ENCODE measurements at places on chromosomes 13 and 19.
A peak's percentile ranks its signal among the peaks of the same experiment; 100 is the strongest.

DNA sequence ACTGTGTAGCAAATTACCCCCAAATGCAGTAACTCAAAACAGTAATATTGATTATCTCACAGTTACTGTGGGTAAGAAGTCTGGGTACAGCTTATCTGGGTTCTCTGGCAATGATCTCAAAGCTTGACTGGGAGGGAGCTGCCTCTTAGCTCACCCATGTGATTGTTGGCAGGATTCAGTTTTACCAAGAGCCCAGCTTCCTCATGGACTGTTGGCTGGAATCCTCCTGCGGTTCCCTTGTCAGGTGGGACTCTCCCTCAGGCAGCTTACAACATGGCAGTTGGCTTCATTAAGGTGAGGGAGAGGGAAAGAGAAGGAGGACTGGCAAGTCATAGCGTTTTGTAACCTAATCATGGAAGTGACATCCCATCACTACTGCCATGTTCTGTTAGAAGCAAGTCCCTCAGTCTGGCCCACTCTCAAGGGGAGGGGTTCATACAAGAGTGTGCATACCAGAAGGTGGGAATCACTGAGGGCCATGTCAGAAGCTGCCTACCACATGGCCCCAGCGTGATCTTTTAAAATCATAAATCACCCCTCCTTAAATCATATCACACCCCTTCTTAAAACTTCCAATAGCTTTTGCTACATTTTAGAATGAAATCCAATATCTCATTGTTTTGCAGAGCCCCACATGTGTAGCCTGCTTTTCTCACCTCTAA, 108.1 kb downstream of the OLFM4 start:
- no peak for DNase-seq

- no peak for DNase-seq
Observed at GRCh38 chr13:44810061-44810840, 179.0 kb downstream of the NUFIP1 start.

DNA sequence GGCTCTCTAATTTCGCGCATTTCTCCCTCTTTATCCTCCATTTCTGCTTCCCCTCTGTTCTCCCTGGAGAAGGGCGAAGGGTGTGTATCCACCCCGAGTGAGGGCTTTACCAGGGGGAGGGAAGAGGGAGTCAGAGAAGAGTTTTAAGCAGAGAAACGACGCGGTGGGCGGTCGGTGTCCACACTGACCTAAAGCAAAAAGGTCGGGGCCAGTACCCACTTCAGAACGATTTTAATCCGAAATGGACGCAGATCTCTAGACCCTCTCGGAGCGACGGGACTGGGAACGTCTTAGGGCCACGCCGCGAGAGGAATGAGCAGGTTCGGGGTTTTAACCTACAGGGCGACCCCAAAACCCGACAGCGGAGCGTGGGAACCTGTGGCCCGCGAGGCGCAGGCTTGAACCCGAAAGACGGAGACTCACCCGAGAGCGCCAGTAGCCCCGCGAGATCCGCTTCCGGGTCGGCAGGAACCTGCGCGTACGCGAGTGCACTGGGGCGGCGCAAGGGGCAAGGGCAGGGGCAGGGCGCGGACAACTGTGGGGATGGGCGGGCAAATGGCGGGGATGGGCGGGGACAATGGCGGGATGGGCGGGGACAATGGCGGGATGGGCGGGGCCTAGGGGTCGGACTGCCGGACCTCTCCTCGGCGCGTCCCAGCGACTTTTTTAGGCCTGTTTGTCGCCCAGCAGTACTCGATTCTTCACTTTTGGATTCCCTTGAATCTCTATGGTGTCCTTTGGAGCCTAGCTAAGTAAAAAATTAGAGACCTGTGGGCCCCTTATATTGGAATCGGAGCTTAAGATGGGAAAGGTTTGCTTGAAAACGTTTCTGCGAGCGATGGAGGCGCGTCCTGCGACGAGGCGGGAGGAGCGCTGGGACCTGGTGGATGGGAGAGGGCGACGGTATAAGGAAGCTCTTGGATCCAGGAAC, at the start of gene ZNF677:
Gene ZNF677, minus strand, starts transcription at position 463 of the 931 bp plus-strand sequence. CDS start 3,323 bp downstream, outside the sequence.
- DNase-seq = peak; percentile 93

- DNase-seq = no peak
Observed at GRCh38 chr19:39401549-39402345, 4.9 kb upstream of the ZFP36 start.

DNA sequence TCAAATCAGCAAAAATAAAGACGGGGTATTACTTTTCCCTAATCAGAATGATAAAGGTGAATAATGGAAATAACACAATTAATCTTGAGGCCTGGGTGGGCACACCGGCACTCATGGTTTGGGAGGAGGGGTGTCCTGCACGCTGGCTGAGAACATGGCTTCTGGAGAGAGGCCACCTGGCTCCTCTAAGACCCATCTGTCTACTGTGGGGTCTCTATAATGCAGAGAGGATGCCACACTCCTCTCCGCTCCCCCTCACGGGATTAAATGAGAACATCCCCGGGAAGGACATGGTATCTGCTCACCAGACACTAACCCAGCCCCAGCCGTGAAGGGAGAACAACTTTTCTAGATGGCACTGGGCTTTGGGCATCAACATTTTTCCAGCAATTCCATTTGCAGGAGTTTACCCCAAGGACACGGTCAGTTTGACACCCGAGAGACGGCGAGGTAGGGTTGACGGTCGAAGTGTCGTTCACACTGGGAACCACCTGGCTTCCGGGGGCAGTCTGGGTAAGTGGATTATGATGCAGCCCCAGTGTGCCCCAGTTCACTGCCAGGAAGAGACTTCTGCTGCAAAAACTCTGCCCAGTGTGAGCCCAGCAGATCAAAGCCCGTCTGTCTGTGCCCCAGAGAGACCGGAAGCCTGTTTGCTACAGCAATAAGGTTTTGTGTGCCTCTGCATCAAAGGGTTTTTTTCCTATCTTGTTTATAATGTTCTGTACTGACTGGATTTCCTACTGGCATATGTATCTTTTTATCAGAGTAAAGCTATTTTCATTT, 56.6 kb downstream of the CEBPG start:
- DNase-seq = peak; percentile 9

- DNase-seq = no peak
Observed at GRCh38 chr13:26074706-26075105, 22.9 kb upstream of the SHISA2 start.

GRCh38 chr19:27962264-27962663, 1250.7 kb downstream of the UQCRFS1 start:
- DNase-seq = no peak

GRCh38 chr19:11196406-11197287, 698 bp downstream of the KANK2 start:
- peak; percentile 69 for DNase-seq

DNA sequence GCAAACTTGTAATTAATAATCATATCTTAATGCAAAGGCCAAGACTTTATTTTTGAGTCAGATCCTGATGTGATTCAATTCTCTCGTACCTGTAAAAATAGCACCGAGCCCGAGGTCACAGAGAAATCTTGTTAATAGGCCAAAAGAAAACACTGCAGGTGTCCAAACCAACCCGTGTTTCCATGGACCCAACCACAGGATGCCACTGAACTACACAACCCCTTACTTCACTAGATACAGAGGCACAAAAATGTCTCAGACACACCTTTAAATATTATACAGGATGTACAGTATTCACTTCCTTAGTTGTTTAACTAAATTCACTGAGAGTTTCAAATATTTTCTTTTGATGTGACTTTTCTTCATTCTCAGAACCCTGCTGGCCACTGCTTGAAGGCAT, 530.9 kb downstream of the MYO16 start:
- no peak for DNase-seq

- DNase-seq = no peak
Observed at GRCh38 chr13:112756967-112757758, 67.3 kb downstream of the ATP11A start.

- no peak for DNase-seq
Observed at GRCh38 chr13:71515744-71516038, 351.3 kb downstream of the DACH1 start.

DNA sequence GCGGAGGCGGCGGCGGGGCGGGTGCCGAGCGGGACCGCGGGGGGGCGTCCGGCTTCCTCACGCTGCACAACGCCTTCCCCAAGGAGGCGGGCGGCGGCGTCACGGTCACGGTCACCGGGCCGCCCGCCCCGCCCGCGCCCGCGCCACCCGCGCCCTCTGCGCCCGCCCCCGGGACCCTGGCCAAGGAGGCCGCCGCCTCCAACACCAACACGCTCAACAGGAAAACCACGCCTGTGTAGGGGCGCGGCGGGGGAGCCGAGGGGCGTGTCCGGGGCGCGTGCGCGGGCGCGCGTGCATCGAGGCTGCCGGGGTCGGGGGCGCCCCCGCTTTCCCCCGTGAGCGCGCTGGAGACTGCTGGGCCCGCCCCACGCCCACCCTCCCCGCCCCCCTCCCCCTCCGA, 8.8 kb upstream of the CACNG6 start:
- peak; percentile 63 for DNase-seq

Data from left hindlimb (tissue), 1 donor.